ENCODE measurements at places on chromosomes 7 and 10.

DNA sequence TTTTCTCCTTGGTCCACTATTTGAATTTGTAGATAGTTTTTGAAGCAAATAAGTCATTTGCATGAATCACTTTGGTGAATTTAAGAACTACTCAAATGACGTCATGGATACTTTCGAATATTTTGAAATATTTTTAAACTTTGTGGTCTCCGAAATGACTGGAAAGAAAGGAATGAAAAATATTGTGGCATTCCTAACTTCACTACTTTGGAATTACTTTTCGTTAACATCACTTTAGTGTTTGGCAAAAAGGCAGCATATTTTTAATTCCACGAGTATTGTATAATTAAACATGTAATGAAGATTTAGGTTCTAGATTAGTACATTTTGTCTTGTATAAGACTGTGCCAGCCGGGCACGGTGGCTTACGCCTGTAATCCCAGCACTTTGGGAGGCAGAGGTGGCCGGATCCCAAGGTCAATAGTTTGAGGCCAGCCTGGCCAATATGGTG is 35.3 kb upstream of the ZRANB1 start:
- no peak for DNase-seq

- no peak for DNase-seq
These were observed 192.0 kb downstream of the ADK start for GRCh38 chr10:74342991-74343390.

- DNase-seq, result no peak
These were observed 148.6 kb downstream of the GRK5 start for GRCh38 chr10:119355930-119356329.

GRCh38 chr7:98902523-98902922 is 24.2 kb downstream of the TRRAP start:
- no peak for DNase-seq

DNA sequence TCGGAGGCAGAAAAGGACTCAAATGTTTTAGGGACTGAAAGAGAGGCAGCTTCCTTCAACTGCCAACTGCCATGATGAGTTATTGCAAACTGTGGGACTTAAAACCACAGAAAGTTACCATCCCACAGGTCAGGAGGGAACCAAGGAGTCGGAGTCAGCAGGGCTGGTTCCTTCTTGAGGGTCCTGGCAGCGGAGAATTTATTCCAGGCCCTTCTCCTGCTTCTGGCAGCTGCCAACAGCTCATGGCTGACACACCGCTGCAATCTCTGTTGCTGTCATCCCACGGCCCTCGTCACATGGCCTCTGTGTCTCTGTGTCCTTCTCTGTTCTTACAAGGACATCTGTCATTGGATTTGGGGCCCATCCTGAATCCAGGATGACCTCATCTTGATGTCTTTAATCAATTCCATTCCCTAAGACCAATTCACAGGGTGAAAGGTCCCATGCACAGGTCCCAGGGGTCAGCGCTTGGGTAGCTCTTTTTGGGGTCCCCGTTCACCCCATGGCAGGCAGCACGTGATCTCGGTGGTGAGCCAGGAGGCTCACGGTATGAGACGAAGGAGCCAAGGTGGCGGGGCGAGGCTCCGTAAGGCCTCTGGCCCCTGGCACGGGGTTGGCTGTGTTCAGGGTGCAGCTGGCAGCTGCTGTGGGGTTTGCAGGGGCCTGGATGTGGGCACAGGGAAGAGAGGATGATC is 27.4 kb upstream of the PSMG3 start:
- no peak for DNase-seq

GRCh38 chr10:87552248-87552929 is 47.7 kb downstream of the MINPP1 start:
- no peak for DNase-seq

GRCh38 chr7:71625545-71625944 is 493.6 kb downstream of the GALNT17 start:
- no peak for DNase-seq

- no peak for DNase-seq
These were observed 49.2 kb downstream of the IQUB start for GRCh38 chr7:123485187-123485586.

GRCh38 chr7:24403557-24403956 is 119.6 kb downstream of the NPY start:
- no peak for DNase-seq

DNA sequence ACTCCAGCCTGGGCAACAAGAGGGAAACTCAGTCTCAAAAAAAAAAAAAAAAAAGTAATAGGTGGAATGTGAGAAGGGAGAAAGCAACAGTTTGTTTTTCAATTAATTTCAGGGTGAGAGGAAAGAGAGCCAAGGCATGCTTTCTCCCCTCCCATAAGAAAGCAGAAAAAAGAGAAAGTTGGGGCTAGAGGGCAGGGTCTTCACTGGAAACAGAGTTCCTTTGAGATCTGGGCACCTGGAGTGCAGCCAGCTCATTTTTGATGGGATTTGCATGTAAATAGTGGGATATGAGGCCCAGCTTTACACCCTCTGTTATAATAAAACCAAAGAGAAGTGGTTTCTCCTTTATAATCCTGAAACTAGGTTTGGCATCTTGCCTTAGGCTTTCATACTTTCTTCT is 13.8 kb upstream of the STOX1 start:
- no peak for DNase-seq

DNA sequence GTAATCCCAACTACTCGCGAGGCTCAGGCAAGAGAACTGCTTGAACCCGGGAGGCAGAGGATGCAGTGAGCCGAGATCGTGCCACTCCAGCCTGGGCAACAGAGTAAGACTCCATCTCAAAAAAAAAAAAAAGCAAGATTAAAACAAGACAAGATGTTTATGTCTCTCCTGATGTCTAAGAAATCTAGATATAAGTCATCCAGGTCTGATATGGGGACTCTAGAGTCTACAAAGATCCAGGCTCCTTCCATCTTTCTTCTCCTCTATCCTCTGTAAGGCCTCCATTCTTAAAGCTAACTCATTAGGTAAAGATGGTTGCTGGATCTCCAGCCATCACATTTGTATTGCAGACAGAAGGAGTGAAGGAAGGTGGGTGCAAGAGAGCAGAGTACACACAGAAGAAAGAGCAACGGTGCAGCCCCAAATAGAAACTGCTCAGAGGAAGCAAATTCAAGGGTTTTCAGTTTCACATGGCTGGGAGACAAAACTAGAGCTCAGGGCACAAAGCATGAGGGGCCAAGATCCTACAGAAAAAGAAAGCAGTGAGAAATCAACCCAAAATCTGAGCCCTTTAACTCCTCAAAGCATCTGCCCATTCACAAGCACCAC is 57.6 kb downstream of the USP6NL start:
- no peak for DNase-seq

DNA sequence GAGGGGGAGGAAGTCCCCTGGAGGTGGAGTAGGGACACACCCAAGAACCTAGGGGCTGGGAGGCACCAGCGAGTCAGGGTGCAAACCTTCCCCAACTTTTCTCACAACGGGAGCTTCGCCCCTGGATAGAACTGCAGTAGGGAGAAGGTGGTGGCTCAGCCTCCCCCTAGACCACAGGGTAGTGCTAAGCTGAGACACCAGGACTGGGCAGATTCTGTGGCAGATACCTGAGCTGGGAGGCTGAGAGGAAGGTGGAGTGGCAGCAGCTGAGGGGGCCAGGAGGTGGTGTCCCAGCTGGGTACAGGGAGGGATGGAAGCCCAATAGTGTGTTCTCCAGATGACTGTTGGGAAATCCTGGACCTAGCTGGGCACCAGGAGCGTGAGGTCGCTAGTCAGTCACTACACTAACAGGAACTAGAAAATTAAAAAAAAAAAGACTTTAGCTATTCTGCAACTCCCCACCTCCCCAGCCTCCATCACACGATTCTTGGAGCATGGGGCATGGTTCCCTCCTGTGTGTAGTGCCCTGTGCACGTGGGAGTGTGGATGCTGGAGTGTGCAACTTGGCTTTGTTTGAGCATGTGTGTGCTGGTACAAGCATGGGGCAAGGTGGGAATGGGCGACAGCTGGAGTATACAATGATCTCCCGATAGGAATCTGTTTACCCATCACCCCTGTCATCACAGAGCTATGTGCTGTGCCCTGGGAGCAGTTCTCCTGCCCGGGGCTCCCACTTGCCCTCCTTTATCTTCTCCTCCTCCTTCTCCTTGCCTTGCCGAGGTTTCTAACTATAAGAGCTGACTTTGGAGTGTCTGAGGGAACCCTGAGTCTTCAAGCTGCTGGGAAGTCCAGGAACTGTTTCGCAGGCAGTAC is 8.8 kb upstream of the TRPV6 start:
- no peak for DNase-seq

DNA sequence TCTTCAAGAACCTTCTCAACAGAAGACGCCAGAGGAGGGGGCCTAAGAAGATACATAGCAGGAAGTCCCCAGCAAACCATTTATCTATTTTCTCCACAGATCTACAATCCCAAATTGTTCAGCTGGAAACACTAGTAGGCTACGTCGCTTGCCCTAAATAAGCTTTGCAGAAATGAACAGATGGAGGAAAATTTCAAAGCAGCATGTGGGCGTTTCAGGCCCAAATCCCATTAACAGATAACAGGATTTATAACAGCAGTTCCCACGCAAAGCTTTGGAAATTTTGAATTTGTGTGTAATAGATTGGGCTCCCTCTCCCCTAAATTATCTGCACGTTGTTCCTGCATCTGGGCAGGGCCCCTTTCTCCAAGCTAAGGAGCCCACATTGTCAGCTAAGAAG is 60.6 kb upstream of the FRMD4A start:
- no peak for DNase-seq

DNA sequence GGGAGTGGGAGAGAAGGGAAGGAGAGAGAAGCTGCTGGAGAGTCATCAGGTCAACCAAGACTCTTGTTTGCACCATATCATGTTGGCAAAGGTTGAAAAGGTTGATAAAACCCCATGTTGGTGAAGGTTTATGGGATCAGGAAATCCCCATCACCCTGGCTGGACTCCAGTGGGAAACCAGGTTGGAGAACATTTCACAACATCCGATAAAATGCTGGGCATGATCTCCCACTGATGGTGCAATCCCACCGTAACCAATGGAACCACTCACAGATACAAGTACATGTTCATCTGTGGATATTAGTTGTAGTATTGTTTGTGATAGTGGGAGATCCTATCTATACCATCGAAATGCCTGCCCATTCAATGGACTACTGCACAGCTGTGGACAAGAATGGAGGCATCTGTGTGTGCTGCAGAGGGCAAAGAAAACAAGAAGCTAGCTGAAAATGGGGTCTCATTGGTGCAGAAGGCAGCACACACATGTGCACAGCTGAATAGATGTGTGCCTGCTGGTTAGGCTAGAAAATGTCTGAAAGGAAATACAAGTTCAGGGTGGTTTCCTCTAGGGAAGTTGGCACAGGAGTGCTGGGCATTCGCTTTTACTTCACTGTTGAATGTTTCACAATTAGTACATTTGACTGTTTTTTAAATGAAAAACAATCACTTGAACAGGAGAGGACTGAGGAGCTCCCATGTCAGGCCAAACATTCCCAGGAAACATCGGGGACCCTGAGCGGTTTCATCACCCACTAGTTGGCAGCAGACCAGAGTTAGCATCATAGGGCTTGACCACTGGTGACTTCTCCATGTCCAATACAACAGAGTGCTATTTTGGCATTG is 80.4 kb upstream of the MGMT start:
- DNase-seq, result no peak

DNA sequence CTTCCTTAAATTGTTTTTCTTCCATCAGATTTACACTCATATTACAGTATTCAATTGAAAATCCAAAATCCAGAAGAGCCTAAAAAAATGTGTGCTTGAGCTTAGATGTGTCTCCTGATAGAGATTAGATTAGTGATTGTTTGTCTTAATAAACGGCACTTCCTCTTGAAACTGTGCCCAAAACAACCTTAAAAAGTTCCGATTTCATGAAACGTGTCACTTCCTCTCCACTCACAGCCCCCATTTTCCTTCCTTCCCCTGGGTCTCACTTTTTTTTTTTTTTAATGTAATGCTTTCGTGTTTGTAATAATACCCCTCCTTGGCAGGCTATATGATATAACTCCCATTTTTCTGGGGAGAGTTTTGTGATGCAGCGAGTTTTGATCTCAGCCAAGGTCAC is 114.8 kb upstream of the ADO start:
- no peak for DNase-seq

DNA sequence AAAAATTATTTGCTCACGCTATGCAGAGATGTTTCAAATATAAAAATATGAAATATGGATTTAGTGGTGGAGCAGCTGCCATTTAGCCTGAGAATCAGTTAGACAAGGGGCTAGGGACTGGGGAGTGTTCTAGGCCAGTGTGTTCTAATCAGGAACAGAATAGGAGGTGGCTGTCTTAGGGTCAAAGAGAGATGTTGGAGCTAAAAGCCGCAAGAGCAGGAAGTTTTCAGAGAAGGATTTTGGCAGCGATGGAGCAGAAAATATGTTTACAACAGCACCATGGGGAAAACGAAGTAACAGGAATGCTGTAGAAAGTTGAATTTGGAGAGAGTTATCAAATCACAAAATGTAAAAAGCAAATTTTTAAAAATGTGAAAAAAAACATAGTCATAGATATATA is 314.0 kb upstream of the SEMA3A start:
- no peak for DNase-seq

GRCh38 chr7:14988941-14989340 is 86.4 kb upstream of the DGKB start:
- no peak for DNase-seq

DNA sequence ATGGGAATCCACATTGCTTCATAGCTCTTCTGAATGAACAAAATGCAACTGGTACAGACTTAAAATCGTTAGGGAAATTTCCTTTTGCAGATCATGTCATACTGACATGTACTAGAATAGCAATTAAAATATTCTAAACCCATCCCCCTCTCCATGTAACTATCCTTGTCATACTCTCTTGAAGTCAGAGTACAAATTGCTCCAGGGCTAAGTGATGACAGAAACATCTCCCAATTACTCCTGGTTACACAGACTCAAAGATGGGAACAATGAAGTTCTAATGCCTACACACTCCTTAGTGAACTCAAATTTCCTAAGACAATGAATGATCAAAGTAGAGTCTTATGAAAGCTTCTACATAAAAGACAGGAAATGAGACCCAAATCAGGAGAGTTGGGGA is 87.2 kb downstream of the PDE1C start:
- DNase-seq, result no peak

DNA sequence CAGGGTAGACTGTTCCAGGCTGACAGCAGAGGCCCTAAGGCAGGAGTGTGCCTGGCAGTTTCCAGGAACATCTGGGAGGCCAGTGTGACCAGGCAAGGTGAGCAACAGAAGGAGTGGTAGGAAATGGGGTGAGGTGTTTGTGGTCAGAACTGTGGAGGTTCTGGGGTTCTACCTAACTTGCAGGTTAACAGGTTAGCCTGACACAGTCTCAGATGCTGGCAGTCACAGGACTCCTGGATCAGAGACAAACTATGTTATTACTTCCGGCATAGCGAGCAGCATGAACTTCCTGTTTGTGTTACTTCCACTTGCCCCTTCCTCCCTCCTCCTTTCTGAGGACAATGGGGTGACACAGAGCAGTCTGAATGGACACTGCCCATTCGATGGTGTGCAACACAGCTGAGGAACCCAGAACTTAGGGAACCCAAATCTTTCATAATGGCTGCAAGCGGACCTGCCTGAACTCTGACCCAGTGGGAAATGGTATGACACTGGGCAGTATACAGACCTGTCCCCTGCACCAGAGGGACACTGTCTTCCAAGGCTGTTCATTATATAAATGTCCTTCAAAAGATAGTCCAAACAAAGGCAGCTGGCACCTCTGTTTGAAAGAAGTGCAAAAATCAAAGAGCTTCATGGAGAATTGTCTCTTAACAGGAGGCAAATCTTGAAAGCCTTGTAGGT is 3.9 kb upstream of the SAR1A start:
- no peak for DNase-seq

All from SK-N-MC (cell line).